ENCODE measurements at places on chromosomes 6 and 20.

DNA sequence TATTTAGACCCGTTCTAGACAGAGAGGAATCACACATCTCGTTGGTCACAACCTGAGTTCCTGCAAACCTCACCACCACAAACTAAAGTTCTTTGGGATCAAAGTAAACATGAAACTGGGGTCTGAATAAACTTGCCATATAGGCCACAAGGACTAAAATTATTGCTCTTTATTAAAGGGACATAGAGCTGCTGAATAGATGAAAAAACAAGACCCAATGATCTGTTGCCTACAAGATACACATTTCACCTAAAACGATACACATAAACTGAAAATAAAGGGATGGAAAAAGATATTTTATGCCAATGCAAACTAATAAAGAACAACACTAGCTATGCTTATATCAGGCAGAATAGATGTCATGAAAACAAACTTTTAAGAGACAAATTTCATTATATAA is 623.0 kb downstream of the TBC1D32 start:
- no peak for DNase-seq

- peak; percentile 49 for DNase-seq
Measured at GRCh38 chr20:23419995-23420901, 1.0 kb downstream of the NAPB start.

DNA sequence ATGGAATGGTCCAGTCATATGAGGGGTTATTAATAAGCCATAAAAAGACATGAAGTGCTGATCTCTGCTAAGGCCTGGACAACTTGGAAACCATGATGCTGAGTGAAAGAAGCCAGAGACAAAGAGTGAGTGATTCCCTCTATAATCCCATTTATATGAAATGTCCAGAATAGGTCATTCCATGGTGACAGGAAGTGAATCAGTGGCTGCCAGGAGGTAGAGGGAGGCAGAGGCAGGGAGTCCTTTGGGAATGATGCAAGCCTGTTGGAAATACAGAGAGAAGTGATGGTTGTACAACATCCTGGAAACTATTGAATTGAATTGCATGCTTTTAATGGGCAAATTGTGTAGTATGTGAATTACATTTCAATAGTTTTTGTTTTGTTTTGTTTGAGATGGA is 26.4 kb downstream of the ANKRD60 start:
- no peak for DNase-seq

DNA sequence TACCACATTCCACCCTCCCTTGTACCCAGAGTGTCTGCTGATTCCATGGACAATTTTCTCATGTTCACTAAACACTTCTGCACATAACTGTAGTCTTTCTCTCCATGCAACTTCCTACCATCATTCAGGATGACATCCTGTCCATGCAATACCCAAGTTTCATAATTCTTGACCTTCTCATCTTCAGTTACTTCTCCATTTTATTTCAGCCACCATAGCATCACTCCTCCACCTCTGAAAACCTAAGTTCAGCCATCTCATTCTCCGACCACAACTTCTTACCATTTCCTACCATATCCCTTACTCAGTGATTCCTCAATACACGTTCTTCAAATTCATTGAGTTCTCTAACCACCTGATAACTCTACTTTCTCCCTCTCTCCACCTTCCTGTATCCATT is 216.5 kb upstream of the TENT5A start:
- DNase-seq: no peak

DNA sequence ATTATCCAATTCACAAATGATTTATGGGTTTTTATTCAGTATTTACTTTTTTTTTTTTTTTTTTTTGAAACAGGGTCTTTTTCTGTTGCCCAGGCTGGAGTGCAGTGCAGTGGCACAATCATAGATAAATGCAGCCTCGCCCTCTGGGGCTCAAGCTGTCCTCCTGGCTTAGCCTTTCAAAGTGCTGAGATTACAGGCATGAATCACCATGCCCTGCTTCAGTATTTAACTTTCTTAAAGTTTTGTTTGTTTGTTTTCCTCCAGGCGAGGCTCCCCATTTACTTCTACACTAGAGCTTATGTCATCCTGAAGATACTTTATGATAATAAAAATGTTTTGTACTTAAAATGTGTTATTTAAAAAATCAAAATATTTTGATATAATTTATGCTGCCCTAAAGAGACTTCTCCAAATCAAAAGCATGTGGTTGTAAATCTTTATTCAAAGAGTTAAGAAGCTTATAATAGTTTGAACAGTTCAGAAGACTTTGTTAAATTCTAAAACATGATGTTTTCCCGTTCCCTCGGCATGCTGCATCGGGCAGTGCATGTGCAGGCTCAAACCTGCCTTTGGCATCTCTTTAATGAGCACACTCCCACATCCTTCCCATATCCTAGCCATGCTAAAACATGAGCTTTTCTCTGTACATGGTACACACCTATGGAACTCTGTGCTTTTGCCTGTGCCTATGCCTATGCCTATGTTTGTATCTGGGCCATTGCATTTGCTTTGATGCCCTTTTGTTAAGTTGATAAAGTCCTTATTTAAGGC is 11.0 kb downstream of the SMPDL3A start:
- DNase-seq: no peak

DNA sequence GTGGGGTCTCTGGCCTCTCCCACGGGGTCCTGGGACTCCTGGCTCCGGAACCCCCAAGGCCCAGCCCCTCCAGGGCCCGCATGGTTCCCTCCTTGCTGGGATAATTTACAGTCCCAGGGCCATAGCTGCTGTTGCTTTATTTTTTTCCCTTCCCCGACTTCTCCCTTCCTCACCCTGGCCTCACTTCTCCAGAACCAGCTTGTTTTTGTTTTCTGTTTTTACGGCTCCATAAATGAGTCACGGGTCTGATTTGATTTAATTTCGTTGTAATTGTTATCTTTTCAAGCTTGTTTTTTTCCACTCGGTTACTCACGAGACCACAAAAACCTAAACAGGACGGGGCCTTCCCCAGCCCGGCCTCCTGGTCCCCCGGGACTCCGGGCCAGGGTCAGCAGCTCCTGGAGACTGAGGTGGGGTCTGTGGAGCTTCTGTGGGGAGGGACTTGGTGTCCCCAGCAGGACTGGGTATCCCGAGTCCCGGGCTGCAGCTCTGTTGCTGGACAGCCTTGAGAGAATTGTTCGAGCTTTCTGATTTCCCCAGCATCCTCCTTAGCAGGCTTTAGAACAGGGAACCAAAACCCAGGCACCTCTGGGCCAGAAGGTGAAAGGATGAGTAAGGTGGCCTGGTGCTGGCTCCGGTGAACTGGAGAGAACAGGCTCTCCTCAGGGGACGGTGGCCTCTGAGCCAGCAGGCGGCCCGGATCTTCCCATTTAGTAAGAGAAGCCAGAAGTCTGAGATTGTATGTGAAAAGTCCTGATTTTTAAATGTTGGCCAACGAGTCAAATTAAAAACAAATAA is 94.9 kb downstream of the CEBPB start:
- DNase-seq: no peak

DNA sequence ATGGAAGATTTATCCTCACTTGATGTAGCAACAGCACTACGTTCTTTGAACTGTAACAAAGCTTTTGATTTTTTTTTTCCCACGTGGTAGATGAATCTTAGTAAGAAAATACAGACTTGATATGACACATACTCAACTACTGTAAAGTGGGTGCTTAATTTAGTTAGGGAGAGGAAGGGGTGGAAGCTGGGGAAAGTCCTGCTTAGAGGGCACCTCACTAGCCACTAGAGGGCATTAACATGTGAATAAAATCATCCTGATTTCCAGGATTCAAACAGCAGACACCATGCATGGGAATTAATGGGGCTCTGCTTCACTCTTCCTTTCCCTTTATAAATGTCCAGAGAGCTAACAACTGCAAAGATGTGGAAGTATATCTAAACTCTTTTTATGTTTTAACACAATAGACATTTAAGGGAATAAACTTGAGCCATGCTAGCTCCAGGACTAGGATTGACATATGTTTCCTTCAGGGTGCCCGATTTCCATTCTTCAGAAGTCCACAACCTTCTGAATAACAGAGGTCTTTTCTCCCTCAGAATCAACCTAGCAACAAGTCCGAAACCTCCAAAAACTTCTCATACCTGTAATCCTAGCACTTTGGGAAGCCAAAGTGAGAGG is 250.1 kb downstream of the ATXN1 start:
- DNase-seq: peak; percentile 67

- no peak for DNase-seq
Measured at GRCh38 chr6:10350720-10351119, 64.2 kb downstream of the TFAP2A start.

- no peak for DNase-seq
Measured at GRCh38 chr6:149130508-149130907, 187.0 kb upstream of the TAB2 start.

DNA sequence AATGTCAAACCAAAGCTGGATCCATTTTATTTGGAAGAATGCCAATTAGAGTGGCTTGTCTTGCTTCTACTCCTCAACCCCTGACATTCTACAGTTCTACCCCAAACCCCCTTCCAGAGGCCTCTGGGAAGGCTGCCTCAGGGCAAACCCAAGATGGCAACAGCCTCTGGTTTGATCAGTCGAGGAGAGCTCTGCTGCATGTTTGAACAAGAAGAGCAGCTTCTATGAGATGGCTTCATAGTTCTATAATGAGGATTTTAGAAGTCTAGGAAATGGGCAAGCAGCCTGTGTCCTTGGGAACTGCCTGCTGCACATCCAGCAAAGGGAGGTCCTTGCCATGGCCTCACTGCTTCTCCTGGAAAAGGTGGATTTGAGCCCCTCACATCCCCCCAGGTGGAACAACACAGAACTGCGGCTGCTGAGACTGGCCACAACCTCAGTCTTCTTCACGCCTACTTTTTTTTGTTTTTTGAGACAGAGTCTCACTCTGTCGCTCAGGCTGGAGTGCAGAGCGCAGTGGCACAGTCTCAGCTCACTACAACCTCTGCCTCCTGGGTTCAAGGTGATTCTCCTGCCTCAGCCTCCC is 37.9 kb downstream of the ZC3H12D start:
- DNase-seq: no peak

DNA sequence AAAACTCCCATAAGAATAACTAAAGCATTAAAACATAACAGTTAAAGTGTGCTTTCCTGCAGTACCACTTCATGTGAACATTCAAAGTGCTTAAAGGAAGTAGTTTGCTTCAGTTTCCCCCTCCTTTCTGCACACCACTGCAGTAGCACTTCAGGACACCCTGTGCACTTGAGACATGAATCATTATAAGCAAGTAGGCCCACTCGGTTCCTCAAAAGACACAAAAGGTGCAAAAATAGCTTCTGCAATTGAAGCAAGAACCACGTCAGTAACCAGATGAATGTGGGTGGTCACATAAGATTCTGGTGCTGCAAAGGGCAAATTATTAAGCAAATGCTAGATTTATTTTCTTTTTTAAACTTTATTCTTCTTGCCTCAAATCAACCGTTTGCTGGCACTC is 160.6 kb downstream of the HIVEP2 start:
- DNase-seq: no peak

GRCh38 chr6:111972745-111973117 is 81.2 kb upstream of the CCN6 start:
- no peak for DNase-seq

DNA sequence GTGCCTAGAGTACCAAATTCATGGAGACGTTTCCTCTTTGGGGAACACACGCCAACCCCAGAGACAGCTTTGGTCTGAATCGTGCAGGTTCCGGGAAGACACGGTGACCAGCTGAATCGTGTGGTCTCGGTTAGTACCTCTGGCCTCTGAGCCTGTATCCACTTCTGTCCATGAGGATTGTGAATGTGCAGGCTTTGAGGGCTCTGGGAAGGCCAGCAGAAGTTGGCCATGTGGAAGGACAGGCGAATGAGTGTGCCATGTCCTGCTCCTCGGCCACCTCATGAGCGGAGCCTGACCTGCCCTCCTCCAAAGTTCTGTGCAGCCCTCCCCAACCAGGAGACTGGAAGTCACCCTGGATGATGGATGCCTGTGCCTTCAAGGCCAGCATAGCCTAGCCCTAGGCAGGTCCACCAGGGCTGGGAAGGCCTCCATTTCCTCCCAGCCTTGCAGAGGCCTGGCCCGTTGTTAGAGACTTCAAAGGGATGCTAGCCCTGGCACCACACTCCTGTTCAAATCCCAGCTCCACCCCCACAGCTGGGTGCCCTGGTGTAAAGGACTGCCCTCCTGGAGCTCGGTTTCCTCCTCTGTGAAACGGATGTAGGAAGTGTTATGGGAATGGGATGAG is 1.7 kb upstream of the TMEM74B start:
- peak; percentile 20 for DNase-seq

DNA sequence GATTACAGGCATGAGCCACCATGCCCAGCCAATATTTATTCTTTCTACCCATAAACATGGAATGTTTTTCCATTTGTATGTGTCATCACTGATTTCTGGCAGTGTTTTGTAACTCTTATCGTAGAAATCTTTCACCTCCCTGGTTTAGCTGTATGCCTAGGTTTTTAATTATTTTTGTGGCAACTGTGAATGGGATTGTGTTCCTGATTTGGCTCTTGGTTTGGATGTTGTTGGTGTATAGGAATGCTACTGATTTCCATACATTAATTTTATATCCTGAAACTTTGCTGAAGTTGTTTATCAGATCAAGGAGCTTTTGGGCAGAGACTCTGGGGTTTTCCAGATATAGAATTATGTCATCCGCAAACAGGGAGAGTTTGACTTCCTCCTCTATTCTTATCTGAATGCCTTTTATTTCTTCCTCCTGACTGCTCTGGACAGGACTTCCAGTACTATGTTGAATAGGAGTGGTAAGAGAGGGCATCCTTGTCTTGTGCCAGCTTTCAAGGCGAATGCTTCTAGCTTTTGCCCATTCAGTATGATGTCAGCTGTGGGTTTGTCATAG is 198.6 kb downstream of the ZDHHC14 start:
- no peak for DNase-seq

DNA sequence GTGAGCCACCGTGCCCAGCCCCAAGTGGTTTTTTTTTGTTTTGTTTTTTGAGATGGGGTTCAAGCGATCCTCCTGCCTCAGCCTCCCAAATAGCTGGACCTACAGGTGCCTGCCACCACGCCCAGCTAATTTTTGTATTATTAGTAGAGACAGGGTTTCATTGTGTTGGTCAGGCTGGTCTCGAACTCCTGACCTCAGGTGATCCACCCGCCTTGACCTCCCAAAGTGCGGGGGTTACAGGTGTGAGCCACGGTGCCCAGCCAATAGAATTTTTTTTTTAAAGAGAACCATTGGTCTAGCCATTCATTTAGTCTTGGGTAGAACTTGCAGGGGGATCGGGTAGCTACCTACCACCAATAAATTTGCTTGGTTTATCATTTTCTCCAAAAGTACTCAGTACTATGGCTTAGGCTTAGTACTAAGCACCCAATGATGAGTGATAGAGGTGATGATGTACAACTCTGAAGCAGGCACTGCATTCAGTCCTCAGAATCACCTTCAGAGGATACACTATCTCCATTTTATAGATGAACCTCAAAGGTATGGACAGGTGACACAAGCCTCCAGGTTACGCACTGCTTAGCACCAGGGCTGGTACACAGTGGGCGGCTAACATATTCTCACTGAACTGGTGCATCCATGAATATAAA is 12.9 kb upstream of the C20orf203 start:
- DNase-seq: no peak

Data from NCI-H526 (cell line).